Neural crest cell (in vitro differentiated cells): ENCODE measurements at places on chromosomes 11 and 22. TPM values are rescaled to one million over a fixed set of nuclear protein-coding genes. Genes with fewer than 3 reads are reported as not detected.

Gene HEPHL1
- total RNA-seq = not detected in 2 replicates

Gene MFRP
- total RNA-seq = not detected in 2 replicates

Gene KRTAP5-2
- not detected in 2 replicates for total RNA-seq

Gene YAP1
- 138 and 142 TPM in 2 replicates for total RNA-seq

Gene CCDC188
- total RNA-seq = 8.2 and 8.6 TPM in 2 replicates

Gene DERL3
- 5.7 TPM in 2 replicates for total RNA-seq

Gene SCGB1D2
- total RNA-seq = not detected in 2 replicates

Gene OVOL1
- total RNA-seq = not detected in 2 replicates

DNA sequence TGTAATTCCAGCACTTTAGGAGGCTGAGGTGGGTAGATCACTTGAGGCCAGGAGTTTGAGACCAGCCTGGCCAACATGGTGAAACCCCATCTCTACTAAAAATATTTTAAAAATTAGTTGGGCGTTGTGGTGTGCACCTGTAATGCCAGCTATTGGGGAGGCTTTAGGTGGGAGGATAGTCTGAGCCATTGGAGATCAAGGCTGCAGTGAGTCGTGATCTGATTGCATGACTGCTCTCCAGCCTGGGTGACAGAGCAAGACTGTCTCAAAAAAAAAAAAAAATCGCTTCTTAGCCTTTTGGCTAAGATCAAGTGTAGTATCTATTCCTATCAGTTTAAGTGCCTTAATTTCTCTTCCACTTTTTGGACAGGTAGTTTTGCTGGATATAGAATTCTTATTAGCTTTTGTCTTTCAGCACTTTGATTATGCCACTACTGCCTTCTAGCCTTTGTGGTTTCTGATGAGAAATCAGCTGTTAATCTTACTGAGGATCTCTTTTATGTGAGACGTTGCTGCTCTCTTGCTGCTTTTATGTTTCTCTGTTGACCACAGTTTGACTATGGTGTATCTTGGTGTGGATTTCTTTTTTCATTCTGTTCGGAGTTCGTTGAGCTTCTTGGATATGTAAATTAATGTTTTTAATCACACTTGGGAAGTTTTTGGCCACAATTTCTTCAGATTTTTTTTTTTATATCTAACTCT is 24.7 kb downstream of the CHEK1 start:
- DNase-seq = no peak

DNA sequence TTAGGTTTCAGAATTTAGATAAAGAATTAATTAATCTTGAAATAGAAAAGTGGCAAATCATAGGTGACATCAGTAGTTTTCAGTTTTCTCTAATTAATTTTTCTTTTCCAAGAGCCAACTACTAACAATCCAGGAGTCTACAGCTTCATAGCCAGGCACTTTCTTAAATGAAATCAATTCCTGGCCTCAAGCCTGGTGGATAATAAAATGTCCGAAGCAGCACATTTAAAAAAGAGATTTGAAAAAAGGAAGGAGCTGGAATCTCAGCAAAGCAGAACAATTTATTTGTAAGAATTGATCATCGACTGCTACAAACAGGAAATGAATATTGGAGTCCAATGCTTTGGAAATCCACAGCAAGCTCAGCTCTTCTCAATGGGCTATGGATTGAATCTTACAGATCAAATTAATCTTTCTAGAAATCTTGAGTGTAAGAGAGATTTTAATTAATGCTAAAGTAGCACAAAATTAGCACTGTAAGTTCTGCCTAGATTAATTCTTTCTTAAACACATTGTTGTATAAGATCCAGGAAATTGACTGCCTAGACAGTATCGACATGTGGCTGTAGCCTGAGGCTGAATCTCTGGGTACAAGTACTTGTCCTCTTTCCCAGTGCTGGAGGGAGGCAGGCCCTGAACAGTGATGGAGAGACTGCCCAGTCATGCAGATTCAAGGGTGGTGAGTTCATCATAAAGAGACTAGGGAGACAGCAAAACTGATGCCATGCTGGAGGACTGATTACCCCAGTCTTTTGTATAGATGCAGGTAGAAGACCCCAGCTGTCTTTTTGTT is 167.8 kb upstream of the POU2AF2 start:
- DNase-seq = no peak

- no peak for DNase-seq
Observed at GRCh38 chr11:108491936-108492335, 6.2 kb downstream of the POGLUT3 start.

- DNase-seq = no peak
Observed at GRCh38 chr11:46099963-46100316, 21.3 kb downstream of the PHF21A start.

DNA sequence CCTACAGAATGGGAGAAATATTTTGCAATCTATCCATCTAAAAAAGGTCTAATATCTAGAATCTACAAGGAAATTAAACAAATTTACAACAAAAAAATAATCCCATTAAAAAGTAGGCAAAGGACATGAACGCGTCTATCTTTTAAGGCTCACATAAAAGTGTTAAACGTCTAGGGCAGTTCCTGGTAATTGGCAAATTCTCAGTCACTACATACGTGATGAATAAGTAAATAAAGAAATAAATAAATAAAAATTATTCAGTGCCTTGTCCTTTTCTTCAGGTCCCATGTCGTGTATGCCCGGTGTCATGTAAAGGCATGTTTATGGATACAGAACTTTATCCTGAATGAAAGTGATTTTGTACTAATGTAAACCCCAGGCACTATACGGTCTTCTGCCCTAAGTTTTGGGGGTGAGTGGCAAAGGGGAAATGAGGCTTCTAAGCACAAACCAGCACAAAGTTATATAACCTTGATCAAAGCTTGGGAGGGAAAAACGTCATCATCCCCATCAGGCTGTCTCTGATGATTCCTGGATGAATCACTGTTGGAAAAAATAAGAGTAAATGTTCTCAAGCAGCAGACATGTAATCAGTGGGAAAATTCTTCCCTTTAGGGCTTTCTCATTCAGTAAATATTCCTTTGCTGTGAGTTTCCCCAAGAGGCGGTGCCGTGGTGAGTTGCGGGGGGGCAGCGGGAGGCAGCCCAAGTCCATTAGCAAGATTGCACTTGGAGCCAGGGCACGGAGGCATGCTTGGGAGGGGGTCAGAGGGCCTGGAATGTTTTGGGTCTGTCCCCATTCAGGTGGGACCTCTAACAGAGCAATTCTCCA is 30.4 kb upstream of the MICAL2 start:
- DNase-seq = no peak

DNA sequence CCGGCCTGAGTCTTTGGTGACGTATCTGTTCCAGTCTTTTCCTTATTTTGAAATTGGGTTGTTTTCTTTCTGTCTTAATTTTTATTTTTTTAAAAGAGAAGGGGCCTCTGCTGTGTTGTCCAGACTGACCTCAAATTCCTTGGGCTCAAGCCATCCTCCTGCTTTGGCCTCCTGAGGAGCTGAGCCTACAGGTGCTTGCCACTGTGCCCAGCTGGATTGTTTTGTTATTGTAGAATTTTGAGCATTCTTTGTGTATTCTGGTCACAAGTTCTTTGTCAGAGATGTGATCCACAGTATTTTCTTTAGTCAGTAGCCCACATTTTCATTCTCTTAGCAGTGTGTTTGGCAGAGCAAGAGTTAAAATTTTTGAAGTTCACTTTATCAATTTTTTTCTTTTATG is 100.1 kb downstream of the ATXN10 start:
- no peak for DNase-seq

GRCh38 chr22:21728270-21728669 is 7.3 kb downstream of the YPEL1 start:
- no peak for DNase-seq

GRCh38 chr22:42803389-42803788 is 53.7 kb downstream of the ARFGAP3 start:
- DNase-seq = no peak

GRCh38 chr11:61778920-61779650 is 13.3 kb downstream of the TMEM258 start:
- DNase-seq = no peak

DNA sequence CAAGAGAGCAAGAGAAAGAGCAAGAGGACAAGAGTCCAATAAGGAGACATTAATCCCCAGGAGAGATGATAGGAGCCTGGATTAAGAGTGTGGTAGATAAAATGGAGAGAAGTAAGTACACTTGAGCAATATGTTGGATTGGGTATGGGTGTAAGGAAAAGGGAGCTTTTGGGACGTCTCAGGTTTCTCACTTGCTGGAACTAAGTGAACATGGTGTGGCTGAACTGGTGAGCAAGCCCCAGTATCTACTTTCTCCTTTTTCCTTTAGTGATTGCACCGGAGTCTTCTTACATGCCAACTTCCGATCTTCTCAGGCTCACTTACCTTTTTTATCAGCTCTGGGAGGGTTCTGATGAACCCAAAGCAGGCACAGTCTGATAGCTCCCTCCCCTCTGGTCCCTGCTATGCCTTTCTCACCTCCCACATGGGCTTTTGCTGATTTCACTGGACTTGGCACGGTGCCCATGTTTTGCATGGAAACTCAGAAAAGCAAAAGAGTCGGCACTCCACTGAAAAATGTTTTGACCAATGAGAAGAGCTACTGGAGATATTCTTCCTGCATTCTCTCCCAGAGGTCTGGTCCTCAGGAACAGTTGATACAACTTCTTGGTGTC is 14.5 kb upstream of the APLNR start:
- no peak for DNase-seq

DNA sequence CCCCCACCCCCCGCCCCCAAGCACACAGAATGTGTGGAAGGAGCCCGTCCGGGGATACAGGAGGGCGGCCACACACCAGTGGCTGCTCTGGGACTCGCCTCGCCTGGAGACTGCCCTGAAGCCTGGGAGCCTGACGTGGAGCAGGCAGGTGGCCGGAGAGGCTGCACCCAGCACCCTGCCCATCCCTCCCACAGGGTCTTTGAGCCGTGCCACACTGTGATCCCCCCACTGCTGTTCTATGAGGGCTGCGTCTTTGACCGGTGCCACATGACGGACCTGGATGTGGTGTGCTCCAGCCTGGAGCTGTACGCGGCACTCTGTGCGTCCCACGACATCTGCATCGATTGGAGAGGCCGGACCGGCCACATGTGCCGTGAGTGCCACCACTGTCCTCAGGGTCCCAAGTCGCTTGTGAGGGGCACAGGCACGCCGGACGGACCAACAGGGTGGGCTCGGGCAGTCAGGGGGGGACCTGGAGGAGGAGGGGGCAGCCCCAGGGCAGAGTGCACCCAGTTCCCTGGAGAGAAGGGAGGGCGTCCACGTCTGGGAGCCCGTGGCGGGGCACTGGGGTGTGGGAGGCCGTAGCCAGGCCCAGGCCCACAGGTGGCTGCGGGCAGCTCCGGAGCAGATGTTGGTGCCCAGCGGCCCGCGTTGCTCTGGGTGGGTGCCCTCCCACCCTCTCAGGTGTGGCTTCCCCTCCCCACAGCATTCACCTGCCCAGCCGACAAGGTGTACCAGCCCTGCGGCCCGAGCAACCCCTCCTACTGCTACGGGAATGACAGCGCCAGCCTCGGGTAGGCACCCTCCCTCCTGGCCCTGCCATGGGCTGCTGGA is 27.0 kb upstream of the MUC5B start:
- DNase-seq = no peak

DNA sequence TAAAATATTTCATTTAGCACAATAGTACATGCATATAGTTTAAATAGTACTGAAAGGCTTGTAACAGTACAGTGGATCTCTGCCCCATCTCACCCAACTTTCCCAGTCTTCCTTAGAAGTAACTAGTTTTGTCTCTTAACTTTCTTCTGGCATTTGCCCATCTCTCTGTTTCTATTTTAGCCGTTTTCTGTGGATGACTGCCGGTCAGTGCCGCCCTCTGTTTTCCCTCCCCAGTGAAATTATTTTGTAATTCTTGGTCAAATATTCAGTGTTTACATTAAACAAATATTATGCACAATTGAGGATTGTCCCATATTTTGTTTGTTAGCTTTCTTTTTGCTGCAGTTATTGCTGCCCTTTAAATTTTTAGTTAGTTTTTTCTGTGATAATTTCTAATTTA is 8.3 kb downstream of the PDHX start:
- DNase-seq = no peak

DNA sequence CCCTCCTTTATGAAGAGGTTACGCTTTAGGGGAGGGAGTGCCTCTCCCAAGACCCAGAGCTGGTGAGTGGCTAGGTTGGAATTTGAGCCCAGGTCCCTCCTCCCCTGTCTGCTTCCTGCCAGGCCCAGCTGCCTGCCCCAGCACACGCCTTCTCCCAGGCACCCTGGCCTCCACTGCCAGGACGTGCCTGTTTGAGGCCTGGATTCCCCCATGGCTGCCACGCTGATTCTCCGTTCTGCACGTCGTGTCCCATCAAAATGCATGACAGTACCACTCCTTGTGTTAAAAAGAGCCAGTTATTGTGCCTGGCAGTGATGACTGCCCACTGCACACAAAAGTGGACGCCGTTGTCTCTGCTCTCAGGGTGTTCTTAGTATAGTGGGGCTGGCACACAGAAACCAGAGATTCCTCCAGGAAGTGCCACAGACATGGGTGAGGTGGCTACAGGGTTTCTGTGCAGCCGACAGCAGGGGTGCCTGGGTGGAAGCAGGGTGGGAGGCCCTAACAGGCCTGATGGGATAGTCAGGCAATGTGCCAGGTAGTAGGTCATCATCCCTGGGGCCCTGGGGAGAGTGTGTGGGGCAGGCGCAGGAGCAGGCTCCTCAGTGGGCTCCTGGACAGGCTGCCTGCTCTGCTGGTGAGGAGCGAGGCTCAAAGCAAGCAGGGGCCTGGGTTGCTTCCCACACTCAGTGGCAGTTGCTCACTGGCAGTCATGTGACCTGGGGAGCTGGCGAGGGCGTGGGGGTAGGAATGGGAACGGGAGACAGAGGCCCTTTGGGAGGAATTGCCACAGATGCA is 24.2 kb downstream of the MED15 start:
- DNase-seq = no peak
